Esophagus muscularis mucosa (tissue), 4 donors: ENCODE measurements at places on chromosomes 7 and 10. TPM values are rescaled to one million over a fixed set of nuclear protein-coding genes. Genes with fewer than 3 reads are reported as not detected.

- no peak for DNase-seq
These were observed 158.0 kb downstream of the CAMK1D start for GRCh38 chr10:12507165-12507850.

DNA sequence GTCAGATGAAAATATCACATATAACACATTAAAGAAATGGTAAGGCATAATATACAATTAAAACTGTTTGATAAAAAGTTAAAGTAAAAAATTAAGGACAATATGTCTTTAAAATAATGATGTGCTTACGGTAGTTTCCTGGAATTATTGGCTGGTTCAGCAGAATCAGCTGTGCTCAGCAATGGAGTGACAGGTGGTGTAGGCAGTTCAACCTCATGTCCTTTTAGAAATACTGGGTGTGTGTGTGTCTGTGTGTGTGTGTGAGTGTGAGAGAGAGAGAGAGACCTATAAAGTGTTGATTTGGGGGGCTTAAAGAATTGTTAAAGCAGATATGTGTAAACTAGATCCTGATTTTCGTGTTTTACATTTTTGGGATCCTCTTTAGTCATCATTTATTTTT lies 141.2 kb downstream of the ADAM22 start:
- DNase-seq, result no peak

DNA sequence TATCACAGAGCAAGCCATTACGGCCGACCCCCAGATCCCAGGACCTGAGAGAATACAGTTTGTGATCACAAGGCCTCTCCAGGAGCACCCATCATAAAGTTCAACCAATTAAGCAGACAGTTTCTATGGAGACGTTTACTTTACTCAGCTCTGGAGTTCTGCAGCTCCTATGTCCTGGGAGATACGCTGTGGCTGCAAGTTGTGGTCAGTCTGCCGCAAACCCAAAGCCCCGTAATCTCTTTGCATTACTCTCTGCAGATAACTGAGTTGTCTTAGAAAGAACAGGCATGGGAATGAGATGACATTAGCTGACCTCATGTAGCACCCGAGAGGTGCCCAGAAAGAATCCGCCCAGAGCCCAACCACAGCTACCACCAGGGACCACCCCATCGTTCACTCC lies 305.1 kb downstream of the FGFR2 start:
- DNase-seq, result no peak

GRCh38 chr7:4683884-4684565 lies 1.9 kb downstream of the FOXK1 start:
- no peak for DNase-seq

POMZP3 gene
- 10.4 TPM for total RNA-seq

STEAP1 gene
- total RNA-seq, result 2.9 TPM

GRCh38 chr7:16504019-16504418 lies 22.6 kb upstream of the LRRC72 start:
- no peak for DNase-seq

KAZALD1 gene
- 1.0 TPM for total RNA-seq

- DNase-seq, result no peak
These were observed 24.1 kb upstream of the DNMBP start for GRCh38 chr10:100033766-100034418.

GRCh38 chr10:29239569-29240472 lies 49.0 kb upstream of the LYZL1 start:
- DNase-seq, result peak; percentile 83

DNA sequence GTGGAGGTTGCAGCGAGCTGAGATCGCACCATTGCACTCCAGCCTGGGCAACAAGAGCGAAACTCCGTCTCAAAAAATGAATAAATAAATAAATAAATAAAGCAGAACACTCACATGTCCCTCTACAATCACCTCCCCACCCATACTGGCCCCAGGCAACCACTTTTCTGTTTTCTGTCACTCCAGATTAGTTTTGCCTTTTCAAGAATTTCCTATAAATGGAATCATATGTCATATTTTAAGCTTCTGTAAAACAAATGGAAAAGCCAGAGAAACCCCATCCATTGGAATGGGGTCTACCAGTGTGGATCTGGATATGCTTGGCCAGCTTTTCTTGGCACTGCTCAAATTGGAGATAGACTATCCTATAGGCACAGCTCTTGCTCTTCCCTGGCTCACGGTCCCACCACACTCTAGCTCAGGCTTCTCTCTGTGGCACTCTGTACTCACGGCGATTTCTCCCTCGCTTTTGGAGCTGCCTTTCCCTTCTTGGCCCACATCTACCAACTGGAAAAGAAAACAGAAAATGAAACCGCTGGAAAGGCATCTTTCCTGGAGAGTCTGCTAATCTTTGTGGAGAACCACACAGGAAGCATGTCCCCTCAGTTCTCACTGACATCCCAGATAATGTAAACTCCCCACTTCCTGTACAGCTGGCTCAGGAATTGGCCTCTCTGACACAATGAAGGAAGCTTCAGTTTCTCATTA lies 210.1 kb downstream of the JCAD start:
- no peak for DNase-seq

CCDC71L gene
- total RNA-seq, result 145 TPM

UTF1 gene
- total RNA-seq, result not detected

DNA sequence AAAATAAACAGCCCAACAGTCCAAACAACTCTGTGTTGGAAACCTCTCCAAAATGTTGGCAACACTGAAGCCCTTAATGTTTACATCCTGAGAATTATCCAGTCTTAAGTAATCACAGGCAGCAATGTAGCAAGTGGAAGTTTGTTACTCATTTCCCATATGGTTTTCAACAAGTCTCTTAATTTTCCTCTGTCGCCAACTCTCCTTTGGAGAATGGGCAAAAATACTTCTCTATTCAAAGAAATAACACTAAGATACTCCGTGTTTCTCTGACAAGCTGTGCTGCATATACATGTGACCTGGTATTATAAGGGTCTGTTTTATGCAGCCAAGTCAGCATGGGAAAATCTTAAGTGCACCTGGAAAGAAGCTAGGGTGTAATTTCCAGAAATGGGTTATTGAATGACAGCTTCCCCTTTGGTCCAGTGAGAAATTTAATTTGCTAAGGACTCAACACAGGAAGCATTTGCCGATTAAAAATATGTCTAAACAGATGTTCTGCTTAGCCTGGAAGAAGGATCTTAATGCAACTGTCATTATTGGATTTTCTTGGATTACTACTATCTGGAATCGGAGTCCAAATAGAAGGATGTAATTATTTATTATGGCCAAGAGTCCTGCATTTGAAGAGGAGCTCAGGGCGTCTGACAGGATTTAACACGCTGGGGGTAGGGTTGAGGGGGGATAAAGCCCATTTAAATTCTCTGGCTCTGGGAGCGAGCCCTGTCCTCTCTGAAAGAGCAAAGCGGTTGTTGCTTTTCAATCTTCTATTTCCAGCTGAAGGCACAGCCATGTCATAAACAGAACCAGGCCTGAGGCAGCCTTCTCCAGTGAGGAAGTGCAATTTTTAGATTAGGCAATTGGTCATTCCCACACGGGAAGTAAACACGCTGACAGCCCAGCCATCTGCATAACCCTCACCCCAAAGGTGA lies 73.1 kb downstream of the TLL2 start:
- peak; percentile 78 for DNase-seq

DNA sequence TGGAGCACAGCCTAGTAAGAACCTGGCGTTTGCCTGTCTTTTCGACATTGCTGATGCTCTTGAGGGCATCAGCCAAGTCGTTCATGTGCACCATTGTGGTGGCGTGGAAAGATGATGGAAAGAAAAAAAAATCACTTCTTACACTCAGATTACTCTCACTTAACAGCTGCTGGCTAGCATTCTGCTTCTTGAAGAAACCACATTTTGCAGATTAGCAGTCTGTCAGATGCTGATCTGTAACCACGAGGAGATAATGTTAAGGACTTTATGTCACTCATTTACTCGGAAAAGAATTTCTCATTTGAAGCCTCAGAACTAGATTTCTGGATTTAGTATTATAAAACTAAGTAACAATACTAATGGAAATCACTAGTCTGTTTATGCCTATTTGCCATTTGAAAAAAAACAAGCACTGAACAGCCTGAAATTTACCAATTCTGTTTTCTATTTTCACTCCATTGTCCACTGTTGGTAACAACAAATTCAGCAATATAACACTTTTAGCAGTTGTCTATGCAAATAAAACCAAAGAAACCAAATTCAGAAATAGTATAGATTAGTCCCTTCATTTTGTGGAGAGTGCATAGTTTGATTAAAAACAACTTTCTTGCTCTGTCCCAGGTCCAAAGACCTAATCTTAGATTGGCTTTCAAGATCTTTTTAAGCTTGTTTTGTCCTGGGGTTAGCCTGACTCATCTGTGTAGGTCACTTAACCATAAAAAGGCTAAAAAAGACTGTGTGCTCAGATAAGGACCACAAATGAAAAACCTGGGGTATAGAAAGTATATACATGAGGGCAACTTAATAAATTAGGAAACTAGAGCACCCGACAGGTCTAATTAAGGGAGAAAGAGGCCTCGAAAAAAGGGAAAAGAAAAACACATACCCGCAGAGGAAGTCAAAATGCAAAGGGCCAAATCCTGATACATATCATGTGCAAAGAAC lies 67.5 kb downstream of the NT5C2 start:
- no peak for DNase-seq

OR2A12 gene
- total RNA-seq, result not detected

UPK3BL2 gene
- 1.2 TPM for total RNA-seq

DNA sequence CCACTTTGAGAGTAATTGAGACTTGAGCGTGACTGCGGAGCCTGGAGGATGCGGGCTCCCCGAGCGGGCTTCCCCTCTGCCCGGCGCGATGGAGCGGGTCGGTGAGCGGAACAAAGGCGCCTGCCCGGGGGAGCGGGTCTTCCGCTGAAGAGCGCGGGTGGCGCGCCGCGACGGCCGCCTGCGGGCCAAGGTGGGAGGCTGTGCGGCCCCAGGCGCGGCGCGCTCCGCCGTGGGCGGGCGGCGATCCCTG lies at the start of gene GALNT17:
Gene GALNT17, plus strand, starts transcription at position 18 of the 250 bp plus-strand sequence.
- no peak for DNase-seq

DNA sequence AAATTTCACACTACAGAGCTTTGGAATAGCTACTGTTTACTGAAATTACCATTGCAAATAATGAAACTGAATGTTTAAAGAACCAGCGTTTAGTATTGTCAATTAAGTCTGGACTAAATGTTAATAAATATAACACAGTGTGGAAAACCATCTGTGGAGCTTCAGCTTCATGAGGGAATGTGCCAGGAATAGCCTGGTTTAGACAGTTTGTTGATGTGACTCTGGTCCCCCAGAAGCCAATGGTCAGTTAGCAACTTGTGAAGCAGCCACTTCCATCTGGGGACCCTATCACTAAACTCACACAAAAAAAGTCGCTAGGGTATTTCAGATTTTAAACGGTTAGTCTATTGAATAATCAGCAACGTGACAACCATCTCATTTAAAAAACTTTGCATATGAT lies 207.8 kb downstream of the RAMP3 start:
- no peak for DNase-seq

DNA sequence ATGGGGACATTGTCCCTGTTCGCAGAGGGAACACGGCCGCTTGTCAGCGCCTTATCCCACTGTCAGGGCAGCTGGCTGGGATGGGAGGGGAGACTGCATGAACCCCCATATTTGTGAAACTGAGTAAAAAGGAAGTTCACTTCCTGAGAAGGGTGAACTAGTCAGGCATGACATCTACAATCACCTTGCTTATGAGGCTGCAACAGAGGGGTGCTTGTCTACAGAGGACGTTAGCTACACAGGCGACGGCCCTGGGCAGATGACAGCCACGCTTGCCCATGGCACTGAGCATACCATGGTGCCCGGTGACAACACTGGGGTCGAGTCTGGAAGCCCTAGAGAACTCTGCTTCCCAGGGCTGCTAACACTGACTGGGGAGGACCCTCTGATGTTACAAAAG lies 46.0 kb upstream of the KDM7A start:
- DNase-seq, result no peak

DNA sequence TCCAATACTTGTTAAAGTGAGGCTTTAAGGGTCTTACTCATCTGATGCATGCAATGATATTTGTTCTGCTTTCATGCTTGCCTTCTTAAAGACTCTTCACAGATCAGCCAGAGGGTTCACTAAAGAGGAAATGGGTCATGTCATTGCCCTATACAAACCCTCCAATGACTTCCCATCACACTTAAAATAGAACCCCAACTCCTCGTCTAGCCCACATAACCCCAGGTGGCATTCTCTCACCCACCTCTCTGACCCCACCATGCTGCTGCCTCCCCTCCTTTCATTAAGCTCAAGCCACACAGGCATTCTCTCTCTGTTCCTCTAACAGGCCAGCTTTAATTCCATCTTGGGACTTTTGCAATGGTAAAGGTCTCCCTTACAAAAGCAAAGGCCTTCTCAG lies 253.6 kb downstream of the GRID1 start:
- no peak for DNase-seq

HOXA1 gene
- total RNA-seq, result 0.42 TPM

GRCh38 chr10:7481368-7481765 lies 70.5 kb upstream of the SFMBT2 start:
- DNase-seq, result no peak

LIPK gene
- total RNA-seq, result not detected

- DNase-seq, result no peak
These were observed 99.3 kb downstream of the KAT6B start for GRCh38 chr10:74925708-74926107.

DNA sequence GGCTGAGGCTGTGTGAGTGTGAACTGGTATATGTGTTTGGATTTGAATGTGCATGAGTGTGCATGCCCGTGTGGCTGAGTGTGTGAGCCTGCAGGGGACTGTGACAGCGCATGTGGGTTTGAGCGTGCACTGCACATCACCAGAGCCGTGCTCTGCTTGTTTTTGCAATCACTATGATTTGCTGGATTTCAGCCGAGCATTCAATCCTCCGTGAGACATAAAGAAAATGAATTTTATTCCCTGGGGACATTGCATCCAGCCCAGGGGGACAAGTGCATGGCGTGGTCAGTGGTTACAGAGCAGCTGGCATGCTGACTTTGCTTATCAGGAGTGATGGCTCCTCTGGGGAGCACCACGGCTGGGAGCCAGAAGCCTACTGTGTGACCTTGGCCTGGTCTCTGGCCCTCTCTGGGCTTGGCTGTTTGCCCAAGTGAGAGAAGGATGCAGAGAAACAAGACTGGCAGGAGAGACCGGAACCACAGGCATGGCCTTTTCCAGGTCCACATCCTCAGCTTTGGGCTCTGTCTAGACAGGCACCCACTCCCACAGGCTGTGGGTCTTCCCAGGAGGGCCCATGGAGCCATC lies 160.2 kb upstream of the UNC5B start:
- no peak for DNase-seq

RET gene
- 3.8 TPM for total RNA-seq

DNA sequence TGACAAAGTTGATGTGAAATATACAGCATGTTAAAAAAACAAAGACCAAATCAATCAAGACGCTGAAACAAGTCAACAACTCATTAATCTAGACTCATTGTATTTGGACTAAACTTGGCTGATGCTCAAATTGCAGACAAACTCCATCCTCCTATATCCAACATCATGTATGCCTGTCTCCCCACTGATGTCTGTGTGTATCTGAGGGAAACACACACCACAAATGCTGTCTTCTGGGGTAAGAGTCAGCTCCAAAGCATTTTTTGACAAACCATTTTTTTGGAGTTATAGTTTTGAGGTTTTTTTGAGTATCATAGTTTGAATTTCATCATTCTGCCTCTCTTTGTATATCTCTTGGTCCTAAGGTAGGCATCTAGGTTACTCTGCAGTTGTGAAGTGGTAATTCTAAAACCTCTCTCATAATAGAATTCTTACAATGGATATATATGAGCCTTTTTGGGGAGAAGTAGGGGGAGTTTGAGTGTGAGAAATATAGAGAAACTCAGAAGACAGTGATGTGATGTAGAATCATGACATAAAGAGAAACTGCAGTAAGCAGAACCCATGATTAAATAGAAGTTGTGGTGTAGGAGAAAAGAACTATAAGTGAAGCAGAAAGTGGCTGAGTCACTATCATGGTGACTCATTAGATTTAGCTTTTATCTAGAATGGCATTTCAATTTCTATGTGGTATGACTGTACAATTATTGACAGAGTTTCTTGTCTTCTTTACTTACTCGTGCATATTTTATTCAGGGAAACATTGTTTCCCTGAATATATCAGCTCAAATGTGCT lies 1531.1 kb upstream of the LRRTM3 start:
- no peak for DNase-seq
